ENCODE measurements at places on chromosomes 16 and 17.
A peak's percentile ranks its signal among the peaks of the same experiment; 100 is the strongest.

- no peak for DNase-seq
Measured at GRCh38 chr16:48182979-48183537, 27.3 kb upstream of the ABCC12 start.

GRCh38 chr16:70800311-70800710, 647 bp downstream of the VAC14 start:
- DNase-seq, result no peak

GRCh38 chr17:79929257-79930061, 90.2 kb upstream of the CBX4 start:
- DNase-seq, result no peak

- no peak for DNase-seq
Measured at GRCh38 chr17:56141046-56141839, 12.0 kb upstream of the ANKFN1 start.

DNA sequence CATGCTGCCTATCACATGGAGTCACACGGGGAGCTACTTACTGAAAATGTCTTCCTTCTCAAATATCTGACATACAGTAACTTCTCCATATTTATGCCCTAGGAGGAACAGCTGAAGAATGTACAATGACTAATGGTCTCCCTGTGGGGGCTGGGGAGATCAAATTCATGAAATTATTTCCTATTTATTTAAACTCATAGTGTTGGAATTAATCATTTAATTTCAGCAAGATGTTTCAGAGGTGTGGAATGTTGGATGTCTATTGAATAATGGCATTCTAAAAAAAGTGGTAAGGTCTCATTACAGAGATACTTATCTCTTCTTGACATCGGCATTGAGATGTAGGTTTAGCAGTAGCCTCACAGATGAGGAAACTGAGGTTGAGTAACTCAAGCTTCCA, 214.3 kb upstream of the CDH11 start:
- no peak for DNase-seq

GRCh38 chr17:78126895-78127238, 1.7 kb downstream of the TMC6 start:
- no peak for DNase-seq

DNA sequence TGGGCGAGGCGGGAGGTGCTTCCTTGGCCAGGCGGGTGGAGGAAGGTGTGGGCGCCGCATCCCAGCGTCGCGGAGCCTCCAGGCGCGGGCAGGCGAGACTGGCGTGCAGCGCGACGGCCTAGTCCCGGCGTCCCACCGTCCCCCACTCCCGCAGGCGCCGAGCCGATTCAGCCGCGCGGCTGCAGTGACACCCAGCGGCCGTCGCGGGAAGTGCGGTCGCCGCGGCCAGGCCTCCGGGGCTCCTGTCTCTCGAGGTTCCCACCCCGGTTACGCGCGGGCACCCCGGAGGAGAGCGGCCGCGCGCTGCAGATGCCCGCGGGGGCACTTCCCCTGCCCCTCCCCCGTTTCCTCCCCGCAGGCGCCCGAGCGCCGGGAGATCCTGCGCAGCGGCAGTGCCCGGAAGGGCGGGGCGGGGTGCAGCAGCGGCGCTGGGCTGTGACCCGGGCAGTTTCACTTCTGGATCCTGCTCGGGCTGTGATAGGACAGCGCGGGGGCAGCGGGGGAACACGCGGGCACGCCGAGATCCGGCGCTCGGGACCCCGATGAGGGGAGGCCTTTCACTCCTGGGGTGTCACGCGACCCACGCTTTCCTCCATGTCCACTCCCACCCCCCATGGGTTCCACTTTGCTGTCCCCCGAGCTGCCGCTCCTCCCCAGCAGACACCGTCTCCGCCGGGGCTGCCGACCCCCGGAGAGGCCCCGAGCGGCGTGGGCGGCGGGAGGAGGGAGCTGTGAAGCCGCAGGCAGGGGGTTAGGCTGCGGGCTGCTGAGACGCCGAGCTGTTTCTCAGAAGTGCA, 16.6 kb downstream of the GRB7 start:
- DNase-seq, result peak; percentile 93

DNA sequence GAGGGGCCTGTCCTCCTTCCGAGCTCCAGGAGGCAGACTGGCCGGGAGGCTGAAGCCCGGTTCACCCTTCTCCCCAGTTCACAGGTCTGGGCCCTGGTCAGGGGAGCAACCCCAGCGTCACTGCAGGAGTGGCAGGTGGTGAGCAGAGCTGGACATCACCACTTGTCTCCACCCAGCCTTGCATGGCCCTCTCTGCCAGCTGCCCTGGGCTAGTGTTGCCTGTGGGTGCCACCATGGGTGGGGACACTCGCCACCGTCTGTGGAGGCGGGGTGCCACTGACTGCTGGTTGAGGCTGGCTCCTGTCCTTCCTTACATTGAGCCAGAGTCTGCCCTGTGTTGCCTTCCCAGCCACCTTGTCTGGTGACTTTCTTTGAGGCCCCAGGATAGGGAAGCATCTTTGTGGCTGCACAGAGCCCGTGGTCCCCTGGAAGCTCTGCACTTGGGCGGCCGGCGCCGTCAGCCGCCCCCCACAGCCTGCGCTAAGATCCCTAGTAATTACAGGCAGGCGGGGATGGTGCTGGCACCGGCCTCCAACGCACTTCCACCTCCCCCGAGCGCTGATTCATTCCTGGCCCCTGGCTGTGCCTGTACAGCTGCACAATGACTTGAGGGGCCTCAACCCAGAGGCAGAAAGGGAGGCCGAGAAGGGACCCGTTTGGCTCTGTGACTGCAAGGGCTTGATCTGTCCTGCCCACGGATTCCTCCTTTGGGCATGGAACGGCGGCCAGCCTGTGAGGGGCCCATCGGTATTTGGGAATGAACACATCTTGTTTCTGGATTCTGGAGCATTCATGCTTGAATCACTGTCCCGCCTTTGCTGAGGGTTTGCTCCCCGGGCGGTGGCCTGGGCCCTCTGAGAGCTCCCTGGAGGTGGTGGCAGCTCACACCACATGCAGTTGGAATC, 5.2 kb downstream of the BAIAP2 start:
- peak; percentile 66 for DNase-seq

Measured in fibroblast of villous mesenchyme (primary cell).